Epithelial cell of esophagus (primary cell): ENCODE measurements at places on chromosomes 7 and 10.

- no peak for DNase-seq
Measured at GRCh38 chr7:32070406-32071360, at the start of gene PDE1C. Gene PDE1C (minus strand): TSS chr7:32070407.

DNA sequence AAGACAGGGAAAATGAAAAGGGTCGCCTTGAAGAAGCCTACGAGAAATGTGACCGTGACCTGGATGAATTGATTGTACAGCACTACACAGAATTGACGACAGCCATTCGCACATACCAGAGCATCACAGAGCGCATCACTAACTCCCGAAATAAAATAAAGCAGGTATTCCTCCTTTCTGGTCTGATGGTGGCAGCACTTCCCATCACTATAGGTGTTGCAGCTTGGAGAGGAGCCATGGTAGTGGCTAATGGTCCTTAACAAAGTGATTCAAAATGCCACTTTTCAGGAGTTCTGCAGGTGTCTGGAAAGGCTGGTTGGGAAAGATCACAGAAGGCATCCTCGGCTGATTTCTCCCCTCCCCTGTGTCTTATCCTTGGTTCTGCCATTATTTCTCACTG is 22.1 kb downstream of the EXOC4 start:
- peak; percentile 24 for DNase-seq

DNA sequence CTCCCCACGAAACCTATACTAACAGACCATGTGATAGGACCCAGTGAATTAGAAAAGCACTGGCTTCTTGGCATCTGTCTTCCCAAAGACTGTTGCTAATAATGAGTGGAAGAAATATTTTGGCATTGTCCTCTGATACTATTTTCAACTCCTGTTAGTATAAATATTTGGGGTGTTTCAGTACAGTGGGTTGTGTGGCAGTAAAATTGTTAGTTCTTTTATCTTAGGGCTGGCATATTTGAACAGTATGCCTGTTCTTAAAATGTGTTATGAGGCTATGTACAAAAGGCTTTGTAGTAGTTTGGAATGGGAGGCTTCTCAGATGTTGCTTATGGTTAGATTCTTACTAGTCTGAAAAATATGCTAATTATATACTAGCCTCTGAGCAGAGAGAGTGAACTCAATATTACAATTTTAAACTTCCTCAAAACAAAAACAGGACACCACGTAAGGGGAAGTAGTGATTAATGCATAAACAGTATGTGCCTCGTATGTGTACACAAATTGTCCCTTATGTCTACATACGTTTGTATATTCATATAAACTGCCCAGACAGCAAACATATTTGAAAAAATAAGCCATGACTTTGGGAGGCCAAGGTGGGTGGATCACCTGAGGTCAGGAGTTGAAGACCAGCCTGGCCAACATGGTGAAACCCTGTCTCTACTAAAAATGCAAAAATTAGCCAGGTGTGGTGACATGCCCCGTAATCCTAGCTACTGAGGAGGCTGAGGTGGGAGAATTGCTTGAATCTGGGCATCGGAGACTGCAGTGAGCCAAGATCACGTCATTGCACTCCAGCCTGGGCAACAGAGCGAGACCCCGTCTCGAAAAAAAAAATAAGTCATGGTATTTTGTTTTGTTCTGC is 115.4 kb downstream of the ARID5B start:
- DNase-seq, result no peak

DNA sequence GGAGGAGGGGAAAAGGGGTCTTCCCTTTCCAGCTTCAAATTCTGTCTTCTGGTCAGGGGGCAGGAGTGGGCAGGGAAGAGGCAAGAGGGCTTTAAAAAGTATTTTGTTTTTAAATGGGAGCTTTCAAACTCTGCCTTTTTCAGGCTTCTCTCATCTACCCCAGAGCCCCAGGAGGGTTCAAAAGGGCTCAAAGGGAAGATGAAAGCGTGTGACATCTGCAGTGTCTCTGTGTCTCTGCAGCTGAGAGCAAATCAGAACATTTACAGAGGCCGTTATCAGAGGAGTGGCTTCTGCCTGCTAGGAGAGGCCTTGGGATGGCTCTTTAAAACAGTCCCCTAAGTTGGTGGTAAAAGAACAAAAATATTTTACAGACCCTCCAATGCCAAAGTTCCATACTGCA is 30.3 kb downstream of the TRIM8 start:
- DNase-seq, result no peak

DNA sequence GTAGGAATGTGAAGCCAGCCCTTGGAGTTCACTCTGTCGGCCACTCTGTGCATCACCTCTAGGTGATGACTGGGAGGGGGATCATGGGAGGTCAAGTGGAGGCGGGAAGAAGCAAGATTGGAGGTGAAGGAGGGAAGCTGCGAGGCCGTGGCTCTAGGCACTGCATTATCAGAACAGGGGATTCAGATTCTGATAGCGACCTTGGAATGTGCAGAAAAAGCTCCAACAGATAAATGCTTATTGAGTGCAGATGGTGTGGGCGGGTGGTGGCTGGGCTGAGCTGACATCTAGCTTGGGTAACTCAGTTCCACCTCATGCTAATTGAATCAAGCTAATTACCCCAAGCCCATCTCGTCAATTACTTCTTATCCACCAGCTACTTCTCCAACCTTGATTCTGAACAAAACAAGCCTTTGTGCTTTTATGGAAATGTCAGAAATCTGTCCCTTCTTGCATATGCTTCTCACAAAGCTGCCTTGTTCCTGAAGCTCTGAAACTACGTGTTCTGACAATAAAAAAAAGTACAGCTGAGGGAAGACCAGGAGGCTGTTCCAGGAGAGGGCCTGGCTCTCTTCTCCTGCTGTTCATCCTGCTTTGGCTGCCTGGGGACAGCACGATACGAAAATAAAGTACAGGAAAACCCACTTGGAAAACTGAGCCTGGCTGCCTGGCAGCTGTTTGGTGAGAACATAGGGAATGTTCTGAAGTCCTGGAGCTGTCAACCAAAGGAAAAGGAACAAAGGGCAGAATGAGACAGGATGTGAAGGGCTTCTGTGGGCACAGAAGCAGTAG is 27.5 kb downstream of the STRA8 start:
- DNase-seq, result no peak

DNA sequence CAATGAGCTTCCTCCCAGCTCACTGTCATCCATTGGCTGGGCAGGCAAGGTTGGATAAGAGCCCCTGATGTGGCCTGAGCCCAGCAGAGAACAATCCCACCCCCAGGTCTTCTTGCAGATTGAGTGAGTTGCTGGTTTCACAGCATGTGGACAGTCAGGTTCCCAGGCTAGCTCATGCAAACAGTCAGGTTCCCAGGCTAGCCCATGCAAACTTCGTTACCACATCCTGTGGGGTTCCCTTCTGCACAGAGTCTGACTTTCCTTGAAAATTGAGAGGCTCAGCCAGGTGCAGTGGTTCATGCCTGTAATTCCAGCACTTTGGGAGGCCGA is 67.1 kb downstream of the TMEM130 start:
- no peak for DNase-seq

- DNase-seq, result no peak
Measured at GRCh38 chr7:154871507-154871906, 131.4 kb downstream of the PAXIP1 start.

DNA sequence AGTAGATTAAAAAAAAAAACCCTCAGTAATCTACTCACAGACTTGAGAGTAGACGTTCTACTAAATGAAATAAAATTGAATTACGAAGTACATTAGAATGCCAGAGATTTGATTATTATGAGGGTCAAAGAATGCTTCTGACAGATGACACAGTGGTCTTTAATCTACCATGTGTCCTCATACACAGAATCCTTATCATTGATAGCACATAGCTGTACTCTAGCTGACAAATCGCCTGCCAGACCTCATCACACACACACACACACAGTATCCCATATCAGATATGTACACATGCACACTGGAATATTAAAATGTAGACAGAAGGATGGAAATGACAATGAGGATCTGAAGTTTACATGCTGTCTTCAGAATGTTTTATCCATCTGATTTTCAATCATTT is 104.6 kb downstream of the SORCS1 start:
- no peak for DNase-seq

DNA sequence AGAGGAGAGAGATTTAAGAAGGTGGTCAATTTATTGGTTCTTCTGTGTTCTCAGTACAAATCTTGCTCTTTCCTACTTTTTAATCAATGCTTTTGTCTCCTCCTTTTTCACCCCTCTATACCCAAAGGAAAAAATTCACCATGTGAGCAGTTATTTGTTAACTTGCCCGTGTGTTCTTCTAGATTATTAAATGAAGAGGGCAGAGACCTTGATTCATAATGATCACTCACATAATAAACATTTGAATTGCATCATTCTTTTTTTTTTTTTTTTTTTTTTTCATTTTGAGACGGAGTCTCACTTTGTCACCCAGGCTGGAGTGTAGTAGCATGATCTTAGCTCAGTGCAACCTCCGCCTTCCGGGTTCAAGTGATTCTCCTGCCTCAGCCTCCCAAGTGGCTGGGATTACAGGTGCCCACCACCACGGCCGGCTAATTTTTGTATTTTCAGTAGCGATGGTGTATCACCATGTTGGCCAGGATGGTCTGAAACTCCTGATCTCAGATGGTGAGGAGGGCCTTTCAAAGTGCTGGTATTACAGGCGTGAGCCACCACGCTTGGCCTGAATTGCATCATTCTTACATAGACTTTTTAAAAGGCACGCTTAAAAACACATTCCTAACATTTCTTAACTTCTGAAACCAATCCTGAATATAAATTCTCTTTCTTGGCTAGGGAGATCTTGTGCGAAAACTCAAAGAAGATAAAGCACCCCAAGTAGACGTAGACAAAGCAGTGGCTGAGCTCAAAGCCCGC is 3.6 kb downstream of the GARS1 start:
- DNase-seq, result peak; percentile 53

GRCh38 chr10:52488606-52489485 is 174.8 kb downstream of the DKK1 start:
- DNase-seq, result peak; percentile 45

GRCh38 chr7:149414745-149415390 is 46.0 kb downstream of the ZNF777 start:
- DNase-seq, result peak; percentile 86

DNA sequence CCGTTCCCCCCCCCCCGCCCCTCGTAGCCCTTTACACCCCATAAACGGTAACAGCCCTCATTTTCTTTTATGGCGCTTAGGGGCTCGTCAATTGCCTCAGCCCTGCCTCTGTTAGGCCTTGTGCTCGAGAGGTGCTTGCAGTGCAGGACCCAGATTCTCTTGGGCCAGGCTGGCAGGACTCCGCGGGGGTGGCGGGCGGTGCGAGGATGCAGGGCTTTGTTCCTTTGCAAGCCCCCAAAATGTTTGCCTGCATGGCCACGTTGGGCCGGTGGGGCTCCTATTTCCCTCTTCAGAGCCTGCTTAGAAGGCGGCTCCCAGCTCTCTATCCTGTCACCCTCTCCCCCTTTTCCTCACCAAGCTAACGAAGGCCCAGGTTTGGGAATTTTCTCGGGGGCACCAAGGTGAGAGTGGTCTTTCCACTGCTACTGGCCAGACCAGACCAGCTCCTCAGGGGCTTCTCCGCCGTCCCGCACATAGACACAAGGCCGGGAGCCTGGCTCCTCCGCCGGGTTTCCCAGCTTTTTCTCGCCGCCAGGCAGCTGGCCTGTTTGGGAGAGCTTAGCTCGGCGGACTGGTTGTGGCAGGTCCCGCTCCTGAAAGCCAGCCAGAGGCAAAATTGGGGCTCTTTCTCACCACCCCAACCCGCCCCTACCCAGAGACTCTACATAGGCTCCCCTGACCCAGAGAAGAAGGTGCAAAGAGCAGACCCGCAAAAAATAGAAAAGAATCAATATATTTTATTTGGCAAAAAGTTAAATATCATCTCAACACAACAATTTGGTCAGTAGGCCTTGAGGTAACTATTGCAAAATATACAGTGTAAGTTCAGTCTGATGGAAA is 3.4 kb downstream of the HOXA9 start:
- no peak for DNase-seq

DNA sequence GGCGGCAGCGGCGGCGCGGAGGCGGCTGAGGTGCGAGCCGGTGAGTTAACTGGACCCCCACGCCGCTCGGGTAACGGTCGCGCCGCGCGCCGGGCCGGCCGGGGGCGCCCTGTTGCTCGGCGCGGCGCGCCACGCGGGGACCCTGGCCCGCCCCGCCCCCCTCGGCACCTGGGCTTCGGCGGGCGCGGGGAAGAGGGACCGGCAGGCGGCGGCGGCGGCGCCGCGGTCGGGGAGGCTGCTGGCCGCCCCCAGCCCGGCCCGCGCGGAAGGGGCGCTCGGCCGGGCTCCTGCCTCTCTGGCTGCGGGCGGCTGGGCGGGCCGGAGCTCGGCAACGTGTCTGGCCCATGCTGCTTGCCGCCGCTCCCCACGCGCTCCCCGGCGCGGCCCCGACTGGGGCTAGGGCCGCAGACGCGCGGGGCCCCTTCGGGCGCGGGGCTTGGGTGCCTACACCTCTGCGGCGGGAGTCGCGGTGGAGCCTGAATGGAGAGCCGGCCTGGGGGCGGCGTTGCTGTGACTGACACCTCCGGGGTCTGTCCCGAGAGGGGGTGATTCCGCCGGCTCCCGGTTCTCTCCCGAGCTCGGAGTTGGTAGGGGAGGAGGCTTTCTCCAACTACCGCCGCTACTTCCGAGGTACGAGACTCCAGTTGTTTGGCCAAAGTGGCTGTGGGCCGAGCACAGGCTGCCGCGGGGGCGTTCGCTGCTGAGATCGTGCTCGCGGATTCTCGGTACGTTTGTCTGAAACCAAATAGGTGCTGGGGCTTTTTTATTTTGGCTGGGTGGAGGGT is 494 bp downstream of the PALS2 start:
- peak; percentile 67 for DNase-seq

DNA sequence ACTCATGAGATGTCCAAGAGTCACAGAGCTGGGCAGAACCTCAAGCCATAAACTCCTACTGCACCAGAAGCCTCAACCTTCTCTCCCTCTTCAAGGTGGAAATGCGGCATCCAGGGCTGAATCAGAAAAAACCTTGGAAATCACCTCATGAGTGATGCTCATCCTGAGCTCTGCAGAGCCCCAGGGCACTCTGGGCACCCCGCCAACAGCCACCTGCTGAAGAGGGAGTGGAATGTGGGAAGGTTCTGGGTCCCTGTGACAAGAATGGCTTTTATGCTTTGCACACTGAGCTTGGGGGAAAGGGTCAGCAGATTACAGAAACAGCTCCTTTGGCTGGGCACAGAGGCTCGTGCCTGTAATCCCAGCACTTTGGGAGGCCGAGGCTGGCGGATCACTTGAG is 18.8 kb downstream of the NUDT1 start:
- DNase-seq, result peak; percentile 92

DNA sequence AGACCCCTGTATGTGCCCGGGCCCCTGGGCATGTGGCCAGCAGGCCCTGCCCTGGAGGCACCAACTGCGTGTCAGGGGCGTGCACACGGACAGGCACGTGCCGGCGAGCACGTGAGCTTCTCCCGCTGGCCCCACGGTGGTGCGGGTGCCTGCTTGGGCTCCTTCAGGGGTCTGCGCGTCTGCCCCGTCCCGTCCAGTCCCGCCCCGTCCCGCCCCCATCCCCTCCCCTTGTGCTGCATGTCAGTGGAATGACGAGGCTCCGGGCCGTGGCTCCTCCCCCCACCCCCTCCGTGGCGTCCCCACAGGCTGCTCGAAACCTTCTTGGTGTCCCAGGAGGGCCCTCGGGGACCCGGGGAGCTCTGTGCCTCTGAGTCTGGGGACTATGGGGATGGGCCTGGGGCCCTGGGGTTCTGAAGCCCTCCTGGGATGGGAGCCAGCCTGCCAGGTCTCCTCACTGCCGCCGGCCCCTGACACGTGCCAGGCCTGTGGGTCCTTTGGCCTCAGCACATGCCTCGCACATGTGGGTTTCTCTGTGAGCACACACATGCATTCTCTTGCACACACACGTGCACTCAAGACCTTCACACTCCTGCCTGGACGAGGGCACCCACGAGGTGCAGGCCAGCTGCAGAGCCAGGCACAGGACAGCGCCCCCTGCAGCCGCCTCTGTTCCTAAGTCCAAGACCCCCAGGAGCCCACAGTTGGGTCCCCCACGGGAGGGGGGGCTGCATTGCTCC is 27.5 kb upstream of the AMZ1 start:
- no peak for DNase-seq

- DNase-seq, result no peak
Measured at GRCh38 chr7:70132852-70133690, 534.8 kb downstream of the AUTS2 start.
